ENCODE measurements at places on chromosomes 3 and 15.

- DNase-seq = no peak
These were observed 600.4 kb downstream of the GRM7 start for GRCh38 chr3:7461202-7461825.

DNA sequence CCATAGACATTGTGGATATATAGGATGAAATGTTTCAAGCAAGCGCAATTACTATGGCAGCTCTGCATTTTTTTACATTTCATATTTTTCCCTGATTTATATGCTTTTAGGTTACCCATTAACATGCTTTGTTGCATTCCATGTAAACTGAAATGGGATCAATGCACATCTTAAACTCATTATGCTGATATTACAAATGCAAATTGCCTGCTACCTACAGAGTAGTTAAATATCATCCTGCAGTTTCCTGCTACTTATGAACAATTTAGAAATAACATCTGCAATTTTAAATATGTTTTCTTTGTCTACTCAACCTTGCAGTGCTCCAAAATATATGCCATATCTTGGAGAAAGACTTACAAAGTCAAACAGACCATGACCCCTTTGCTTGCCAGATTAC, 526.9 kb upstream of the NECTIN3 start:
- no peak for DNase-seq

- no peak for DNase-seq
These were observed 12.1 kb downstream of the SACM1L start for GRCh38 chr3:45701172-45701867.

GRCh38 chr3:190325923-190326322, 3.7 kb upstream of the CLDN1 start:
- DNase-seq = no peak

DNA sequence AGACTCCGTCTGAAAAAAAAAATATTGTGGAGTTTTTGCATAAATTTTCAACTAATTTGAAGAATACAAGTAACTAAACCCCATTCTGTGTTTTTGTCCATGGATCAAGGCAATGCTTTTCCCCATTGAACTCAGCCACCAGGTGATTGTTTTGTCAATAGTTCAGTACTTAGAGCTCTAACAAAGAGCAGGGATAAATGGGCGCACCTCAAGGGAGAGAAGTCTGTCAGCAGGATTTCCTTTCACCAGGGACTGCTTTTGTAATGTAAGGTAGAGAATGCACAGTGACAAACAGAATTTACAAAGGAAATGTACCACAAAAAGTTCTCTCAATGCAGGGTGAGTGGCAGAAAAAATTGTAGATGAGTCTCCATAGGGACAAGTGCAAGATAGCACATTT, 10.8 kb upstream of the ATP13A5 start:
- DNase-seq = no peak

- no peak for DNase-seq
These were observed 20.4 kb upstream of the SATB1 start for GRCh38 chr3:18445401-18446148.

DNA sequence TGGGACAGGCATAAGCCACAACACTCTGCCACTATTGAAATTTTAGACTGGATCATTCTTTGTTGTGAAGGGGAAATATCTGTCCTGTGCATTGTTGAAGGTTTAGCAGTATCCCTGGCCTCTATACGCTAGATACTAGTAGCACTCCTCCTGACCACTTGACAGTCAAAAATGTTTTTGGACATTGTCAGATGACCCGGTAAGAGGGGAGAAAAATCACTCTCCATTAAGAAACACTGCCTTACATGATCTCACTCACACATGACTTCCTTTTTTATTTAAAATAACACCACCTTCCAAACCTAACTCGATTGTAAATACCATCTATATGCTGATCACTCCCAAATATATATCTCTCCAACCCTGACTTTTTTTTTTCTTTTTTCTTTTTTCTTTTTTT, 15.3 kb upstream of the HLTF start:
- no peak for DNase-seq

DNA sequence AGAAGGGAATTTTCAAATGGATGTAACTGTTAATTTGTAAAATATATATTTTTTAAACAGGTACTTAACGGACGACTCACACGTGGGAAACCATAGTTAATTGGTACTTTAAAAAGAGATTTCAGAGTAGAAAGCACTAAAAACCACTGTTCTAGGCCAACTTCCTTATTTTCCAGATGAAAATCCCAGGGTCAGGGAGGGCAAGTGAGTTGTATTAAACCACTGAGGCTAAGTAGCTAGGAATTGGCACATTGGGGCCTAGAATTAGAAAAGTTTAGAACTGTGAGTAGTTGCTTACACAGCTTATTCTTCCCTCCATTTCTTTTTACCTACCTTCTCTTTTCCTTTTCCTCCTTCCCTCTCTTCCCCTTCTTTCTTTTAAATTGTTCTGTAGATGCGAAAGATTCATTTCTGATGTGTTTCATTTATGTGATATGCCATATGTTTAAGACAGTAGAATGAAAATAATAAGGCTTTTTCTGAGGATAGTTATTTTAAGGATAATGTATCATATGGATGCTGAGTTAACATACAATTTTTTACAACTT, 4.1 kb upstream of the UTS2B start:
- DNase-seq = no peak

DNA sequence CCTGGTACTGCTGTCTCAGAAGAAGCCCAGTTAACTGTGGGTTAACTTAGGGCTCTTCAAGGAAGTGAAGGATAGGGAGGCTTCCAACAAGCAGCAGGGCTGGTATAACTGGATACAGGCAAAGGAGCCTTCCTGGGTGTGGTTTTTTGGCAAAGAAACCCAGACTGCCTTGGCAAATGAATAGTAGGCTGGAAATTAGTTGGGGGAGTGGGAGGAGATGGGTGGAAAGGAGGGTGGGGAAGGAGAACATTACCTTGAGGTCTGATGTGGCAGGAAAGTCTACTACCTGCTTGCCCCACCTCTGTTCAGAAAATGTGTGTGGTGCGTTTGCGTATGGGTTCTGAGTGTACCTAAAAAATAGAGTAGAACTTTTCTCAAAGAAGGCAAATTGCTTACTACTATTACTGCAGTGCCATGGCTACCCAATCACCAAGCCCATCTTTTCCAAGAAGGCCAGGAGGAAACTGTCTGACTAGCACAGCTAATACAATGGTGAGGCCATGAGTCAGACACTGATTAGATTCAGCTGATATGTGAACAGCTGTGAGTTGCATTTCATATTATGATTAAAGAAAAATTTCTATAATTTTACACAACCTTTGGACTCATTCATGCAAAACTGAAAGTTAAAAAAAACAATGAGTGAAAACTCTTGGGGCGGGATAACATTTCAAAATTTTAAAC, 55.2 kb downstream of the SPTSSB start:
- no peak for DNase-seq

- no peak for DNase-seq
These were observed 300.6 kb downstream of the SATB1 start for GRCh38 chr3:18124501-18124900.

DNA sequence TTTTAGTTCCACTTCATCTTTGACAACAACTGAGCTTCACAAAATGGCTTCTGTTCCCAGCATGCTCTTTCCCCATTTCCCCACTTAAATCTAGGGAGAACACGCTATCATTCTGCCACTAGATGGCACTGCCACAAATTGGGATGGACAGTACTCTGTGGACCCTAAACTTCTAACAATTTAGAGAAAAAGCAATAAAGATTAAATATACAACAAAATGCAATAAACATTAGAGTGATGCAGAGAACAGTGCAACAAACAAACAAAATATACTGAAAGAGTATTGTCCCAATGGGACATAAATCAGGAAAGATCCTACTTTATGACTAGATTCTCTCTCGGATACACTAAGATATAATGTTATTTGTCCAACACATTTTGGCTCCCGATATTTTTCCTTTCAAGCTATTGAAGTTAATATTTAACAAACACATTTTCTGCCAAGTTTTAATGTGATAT, 169.7 kb upstream of the TMCO5A start:
- no peak for DNase-seq

DNA sequence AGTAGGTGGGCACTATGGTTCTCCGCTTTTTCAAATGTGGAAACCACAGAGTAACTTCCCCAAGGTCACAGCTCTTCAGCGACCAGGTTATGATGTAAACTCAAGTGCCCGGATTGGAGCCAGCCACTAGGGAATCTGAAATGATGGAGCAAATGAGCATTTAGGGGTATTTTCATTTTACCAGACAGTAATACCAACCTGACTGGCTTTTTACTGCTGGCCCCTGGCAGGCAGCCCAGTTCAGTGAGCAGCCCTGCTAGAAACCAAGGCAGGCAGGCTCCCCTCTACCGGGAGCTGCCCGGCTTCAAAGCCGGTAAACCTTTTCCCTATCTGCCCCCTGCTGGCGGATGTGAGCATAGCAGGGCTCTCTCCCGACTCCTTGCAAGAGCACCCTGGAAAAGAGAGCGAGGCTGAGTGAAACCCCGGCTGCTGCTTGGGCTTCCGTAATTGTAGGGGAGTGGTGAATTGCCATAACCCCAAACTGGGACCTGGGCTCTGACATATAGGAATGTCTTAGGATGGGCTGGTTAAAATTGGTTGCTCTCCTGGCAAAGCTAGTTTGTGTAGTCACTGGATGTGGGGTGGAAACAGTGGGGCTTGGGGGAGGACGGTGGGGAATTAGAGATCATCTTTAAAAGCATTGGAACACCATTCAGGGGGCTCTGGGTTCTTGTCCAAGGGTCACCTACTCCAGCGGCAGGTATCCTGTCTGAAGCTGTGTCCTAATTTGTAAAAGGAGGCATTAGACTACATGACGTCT, 98.0 kb upstream of the TNFAIP8L3 start:
- DNase-seq = peak; percentile 20

- no peak for DNase-seq
These were observed 39.2 kb upstream of the GOLIM4 start for GRCh38 chr3:168134931-168135330.

Measured in GM12878 (cell line).